Kidney (tissue), 22 donors: ENCODE measurements at places on chromosomes 13 and 19. TPM values are rescaled to one million over a fixed set of nuclear protein-coding genes. Genes with fewer than 3 reads are reported as not detected.

FBXO27 gene
- total RNA-seq: 8.3 TPM

GRK1 gene
- not detected for total RNA-seq

KLHL1 gene
- total RNA-seq: not detected

SYT5 gene
- not detected for total RNA-seq

KIR3DL2 gene
- total RNA-seq: 0.13 TPM

TNFAIP8L1 gene
- total RNA-seq: 11.5 TPM

CGB2 gene
- total RNA-seq: not detected

ZNF471 gene
- 9.3 TPM for total RNA-seq

DCUN1D2 gene
- 19.5 TPM for total RNA-seq

TFPT gene
- 19.2 TPM for total RNA-seq

LMTK3 gene
- total RNA-seq: 8.4 TPM

CNN1 gene
- total RNA-seq: 47.8 TPM

ZNF709 gene
- total RNA-seq: 5.7 TPM

ATP8B3 gene
- total RNA-seq: 3.6 TPM

TEX29 gene
- not detected for total RNA-seq

TMEM59L gene
- 5.9 TPM for total RNA-seq
